ENCODE measurements at places on chromosomes 3 and 15.

DNA sequence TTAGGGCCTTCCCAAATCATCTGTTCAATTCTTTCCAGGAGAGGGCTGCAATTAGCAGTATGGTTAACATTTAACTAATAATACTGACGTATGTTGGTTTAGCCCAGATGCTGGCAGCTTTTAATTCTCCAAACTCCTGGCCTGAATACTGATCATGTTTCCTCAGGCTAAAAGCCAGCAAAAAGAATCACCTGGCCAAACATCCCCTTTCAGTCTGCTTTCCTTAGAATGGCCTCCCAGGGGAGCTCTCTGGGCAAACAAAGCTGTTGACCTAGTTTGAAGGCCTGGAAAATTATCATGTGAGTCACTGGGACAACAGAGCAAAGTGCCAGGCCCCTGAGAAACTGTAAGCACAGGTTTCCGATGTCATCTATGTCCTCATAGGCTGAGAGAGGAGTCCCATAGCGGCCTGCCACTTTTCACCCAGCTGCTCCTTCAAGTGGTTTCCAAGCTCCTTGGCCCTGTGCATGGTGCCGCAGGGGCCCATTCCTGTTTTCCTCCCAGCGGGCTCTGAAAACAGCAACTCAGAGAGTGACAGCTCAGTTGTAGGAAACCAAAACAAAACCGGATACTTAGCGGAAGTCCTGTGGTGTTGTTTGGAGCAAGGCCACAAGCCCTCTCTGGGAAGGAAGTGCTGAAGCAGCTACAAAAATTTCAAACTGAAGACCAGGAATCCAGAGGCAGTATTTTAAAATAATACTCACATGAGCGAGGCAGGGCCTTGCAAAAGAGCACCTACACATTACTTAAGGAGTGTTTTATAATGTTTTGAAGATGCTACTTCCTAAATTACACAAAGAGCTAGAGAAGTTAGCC, 36.5 kb upstream of the RAB11A start:
- no peaks in the 10 kb centered on the region for H3K36me3 ChIP-seq
- H3K4me1 ChIP-seq: peaks cover 7% of the 10 kb centered on the region
- peak overlapping the region; percentile 87 for H3K27ac ChIP-seq
- no peaks in the 10 kb centered on the region for H3K27me3 ChIP-seq

- no peak overlapping the region for H3K4me3 ChIP-seq
- H3K27me3 ChIP-seq: no peaks in the 10 kb centered on the region
Measured at GRCh38 chr3:6697722-6698121, 163.2 kb upstream of the GRM7 start.

DNA sequence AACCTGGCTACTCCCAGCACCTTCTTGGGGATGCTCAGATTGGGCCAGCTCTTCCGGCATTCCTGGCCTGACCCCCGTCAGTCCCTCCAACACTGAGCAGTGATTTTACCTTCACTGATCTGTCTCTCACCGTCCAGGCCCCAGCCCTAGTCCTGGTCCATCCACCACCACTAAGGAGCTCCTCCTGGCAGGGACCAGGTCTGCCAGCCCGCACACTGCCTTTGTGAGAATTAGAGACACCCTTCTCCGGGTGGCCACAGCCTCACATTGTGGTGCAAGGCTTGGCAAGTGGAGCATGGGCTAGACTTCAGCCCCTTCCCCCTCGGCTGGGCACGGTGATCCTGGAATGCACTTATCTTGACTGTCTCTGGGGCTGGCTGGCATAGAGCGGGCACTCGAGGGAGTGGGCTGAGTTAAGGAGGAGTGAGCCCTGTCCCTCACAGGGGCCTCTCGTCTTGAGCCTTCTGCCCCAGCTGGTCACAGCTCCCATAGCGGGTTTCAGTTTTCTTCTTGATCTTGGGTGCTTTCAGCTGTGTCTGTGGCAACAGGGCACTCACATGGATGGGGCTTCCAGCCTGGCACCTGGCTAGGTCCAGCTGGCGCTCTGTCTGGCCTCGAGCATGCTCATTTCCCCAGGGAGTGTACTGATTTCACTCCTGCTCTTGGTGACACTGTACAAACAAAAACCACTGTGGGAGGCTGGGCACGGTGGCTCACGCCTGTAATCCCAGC, 53.9 kb downstream of the LINGO1 start:
- DNase-seq: no peak
- no peak overlapping the region for H3K4me3 ChIP-seq
- H3K36me3 ChIP-seq: no peaks in the 10 kb centered on the region
- no peak overlapping the region for H3K27ac ChIP-seq
- H3K27me3 ChIP-seq: no peaks in the 10 kb centered on the region

DNA sequence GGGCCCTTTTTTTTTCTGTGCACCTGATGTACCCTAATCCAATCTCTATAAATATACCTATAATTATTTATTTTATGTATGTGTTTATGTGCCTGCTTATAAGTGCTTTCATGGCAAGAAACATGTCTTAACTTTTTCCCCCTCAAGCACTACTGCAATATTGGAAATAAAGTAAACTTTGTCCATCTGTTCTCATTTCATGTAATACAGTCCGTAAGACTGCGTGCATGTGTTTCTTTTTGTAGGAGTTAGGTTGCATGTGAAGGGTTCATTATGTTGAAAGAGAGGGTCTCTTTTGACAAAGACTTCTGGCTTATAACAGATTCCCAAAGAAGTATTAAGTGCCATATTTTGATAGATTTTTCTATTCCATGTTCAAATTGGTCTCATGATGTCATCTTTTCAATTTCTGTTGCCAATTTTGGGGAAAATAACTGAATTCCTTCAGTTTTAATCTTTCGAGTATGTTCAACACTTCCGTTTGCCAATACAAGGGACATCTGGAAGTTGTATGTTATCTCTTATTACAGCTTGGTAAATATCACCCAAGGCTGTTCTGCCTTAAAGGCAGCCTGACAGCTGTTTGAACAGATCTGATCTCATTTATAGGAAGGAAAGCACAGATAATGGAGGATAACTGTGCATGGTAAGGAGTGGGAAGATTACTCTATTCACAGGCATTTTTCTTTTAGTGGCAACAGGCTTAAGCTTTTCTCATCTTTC, 273.1 kb upstream of the SGO1 start:
- no peaks in the 10 kb centered on the region for H3K36me3 ChIP-seq
- no peaks in the 10 kb centered on the region for H3K4me1 ChIP-seq
- H3K4me3 ChIP-seq: no peak overlapping the region
- DNase-seq: peak; percentile 92
- H3K27ac ChIP-seq: no peak overlapping the region

GRCh38 chr3:54519493-54519892, 397.1 kb downstream of the CACNA2D3 start:
- H3K27ac ChIP-seq: no peak overlapping the region

DNA sequence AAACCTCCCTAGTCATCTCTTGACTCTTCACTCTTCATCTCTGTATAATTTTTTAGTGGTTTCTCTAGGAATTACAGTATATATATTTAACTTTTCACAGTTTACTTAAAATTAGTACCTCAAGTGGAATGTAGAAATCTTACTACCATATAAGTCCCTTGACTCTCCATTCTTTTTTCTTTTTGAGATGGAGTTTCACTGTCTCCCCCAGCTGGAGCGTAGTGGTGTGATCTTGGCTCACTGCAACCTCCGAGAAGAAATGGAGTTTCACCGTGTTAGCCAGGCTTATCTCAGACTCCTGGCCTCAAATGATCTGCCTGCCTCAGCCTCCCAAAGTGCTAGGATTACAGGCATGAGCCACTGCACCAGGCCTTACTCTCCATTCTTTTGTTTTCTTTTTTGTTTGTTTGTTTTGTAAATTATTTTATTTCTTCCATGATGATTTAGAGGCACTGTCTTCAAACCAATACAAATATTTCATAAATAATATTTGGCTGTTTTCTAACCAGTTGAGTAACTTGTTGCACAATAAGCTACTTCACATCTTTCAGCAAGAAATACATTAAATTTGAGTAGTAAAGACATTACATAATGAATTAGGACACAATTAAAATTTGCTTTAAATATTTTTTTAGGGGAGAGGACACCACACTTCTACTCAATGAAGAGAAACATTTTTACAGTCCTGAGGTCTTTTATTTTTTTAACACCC, 144.8 kb downstream of the RBPMS2 start:
- H3K36me3 ChIP-seq: peaks cover 4% of the 10 kb centered on the region
- no peak overlapping the region for H3K27ac ChIP-seq
- peak; percentile 43 for DNase-seq

DNA sequence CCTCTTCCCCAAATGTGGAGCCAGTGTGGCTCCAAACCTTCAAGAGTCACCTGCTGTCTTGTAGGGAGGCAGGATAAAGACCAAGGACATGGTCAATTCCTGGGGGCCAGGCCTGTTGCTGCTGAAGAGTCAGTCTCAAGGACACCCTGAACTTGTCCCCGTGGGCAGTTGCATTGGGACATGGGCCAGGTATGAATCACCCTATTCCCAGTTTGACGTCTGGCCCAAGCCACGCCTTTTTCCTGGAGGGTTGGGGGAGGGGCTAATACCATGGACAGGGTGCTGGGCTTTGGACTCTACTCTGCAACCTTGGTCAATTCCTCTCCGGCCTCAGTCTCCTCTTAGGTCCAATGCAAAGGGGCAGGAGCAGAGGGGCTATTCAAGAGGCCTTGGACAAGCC, 10.4 kb downstream of the ATP2B2 start:
- H3K4me1 ChIP-seq: no peaks in the 10 kb centered on the region
- DNase-seq: no peak
- no peak overlapping the region for H3K4me3 ChIP-seq
- no peaks in the 10 kb centered on the region for H3K36me3 ChIP-seq

- DNase-seq: no peak
- no peaks in the 10 kb centered on the region for H3K4me1 ChIP-seq
- no peak overlapping the region for H3K4me3 ChIP-seq
- no peaks in the 10 kb centered on the region for H3K36me3 ChIP-seq
Measured at GRCh38 chr3:106643684-106644161, 733.5 kb upstream of the CCDC54 start.

- no peaks in the 10 kb centered on the region for H3K27me3 ChIP-seq
- no peaks in the 10 kb centered on the region for H3K36me3 ChIP-seq
- peaks cover 19% of the 10 kb centered on the region for H3K4me1 ChIP-seq
- DNase-seq: no peak
- no peak overlapping the region for H3K4me3 ChIP-seq
- no peak overlapping the region for H3K27ac ChIP-seq
Measured at GRCh38 chr3:122959339-122959738, 68.2 kb downstream of the SEMA5B start.

DNA sequence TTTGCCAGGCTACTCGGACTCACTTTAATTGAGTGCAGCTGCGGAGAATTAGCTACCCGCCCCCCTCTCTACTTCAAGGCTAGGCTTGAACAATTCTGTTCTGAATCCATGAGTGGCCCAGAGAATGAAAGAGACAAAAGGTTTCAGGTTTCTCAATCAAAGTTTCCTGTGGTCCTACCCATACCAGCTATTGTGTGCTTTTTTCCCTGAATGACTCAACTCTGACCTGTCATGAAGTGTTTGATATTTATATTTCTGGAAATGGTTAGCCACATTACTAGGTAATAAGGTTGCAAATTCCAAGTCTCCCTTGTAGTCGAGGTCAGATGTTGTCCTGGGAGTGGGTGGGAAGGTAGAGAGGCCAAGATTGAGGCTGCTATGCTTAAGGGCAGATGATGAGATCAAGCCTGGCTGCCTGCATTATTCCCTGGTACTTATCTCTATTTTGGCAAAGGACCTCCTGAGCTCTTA, 392.7 kb upstream of the TBL1XR1 start:
- no peak for DNase-seq
- H3K4me3 ChIP-seq: no peak overlapping the region
- no peaks in the 10 kb centered on the region for H3K4me1 ChIP-seq
- no peaks in the 10 kb centered on the region for H3K36me3 ChIP-seq
- H3K27me3 ChIP-seq: no peaks in the 10 kb centered on the region

DNA sequence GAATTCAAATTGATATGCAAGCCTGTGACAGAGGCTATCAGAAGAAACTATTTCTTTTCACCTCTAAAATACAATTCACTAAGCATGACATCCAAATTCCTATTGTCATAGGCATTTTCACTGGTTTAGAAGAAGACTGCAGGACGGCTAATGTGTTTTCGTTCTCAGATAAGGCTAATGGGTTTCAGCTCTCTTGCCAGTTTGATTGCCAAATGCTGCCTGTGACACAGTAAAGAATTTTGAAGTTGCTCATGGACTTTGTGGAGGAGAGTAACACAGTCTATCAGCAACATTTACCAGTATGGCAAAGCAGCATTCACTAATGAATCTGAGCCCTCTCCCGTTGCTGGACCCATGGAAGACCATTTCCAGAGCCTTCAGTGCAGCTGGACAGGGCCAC, 948.1 kb downstream of the FHIT start:
- peak; percentile 60 for DNase-seq
- H3K4me3 ChIP-seq: no peak overlapping the region
- H3K4me1 ChIP-seq: peaks cover 23% of the 10 kb centered on the region
- no peaks in the 10 kb centered on the region for H3K27me3 ChIP-seq
- no peaks in the 10 kb centered on the region for H3K36me3 ChIP-seq

GRCh38 chr3:99218468-99218867, 317.0 kb upstream of the DCBLD2 start:
- no peaks in the 10 kb centered on the region for H3K27me3 ChIP-seq
- no peaks in the 10 kb centered on the region for H3K36me3 ChIP-seq
- H3K4me1 ChIP-seq: no peaks in the 10 kb centered on the region
- H3K4me3 ChIP-seq: no peak overlapping the region
- no peak overlapping the region for H3K27ac ChIP-seq

DNA sequence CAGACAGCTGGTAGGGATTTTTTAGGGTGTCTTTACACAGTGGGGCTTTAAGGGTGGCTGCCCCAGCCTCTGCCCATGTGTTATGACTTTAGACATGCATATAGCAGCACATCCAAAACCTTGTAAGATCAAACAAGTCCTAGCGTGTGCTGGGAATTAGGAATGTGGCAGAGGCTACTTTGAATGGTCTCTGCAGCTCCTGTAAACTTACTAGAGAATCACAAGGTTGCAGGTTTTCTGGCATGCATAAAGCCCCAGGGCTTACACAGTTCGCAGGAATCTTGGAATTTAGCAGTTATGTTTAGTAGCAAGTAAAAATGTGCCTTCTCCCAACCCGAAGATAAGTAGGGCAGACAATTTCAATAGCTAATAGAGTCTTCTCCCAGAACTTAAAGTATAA, 46.9 kb upstream of the COL6A6 start:
- DNase-seq: no peak
- H3K4me3 ChIP-seq: no peak overlapping the region
- no peak overlapping the region for H3K27ac ChIP-seq
- H3K36me3 ChIP-seq: no peaks in the 10 kb centered on the region
- no peaks in the 10 kb centered on the region for H3K4me1 ChIP-seq
- no peaks in the 10 kb centered on the region for H3K27me3 ChIP-seq

Measured in lung (tissue), 17 donors.